ENCODE measurements at places on chromosomes 11 and 22.
A peak's percentile ranks its signal among the peaks of the same experiment; 100 is the strongest.

GRCh38 chr11:27720277-27720830 lies 20.1 kb upstream of the BDNF start:
- DNase-seq = peak; percentile 13

DNA sequence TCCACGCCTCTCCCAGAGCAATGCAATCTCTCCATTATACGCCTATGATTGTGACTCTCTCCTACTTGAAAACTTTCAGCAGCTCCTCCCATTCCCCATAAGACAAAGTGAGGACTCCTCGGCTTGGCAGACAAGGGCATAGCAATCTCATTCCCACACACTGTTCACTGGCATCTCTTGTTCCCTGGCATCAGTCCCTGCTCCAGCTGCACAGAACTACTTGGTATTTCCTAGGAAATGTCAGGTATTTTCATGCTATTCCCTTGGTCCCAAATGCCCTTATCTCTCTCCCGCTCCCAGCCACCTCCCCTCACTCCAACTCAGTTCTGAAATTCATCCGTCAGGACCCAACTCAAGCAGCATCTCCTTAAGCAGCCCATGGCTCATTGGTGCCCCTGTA lies 28.4 kb downstream of the TMPRSS5 start:
- DNase-seq = no peak

DNA sequence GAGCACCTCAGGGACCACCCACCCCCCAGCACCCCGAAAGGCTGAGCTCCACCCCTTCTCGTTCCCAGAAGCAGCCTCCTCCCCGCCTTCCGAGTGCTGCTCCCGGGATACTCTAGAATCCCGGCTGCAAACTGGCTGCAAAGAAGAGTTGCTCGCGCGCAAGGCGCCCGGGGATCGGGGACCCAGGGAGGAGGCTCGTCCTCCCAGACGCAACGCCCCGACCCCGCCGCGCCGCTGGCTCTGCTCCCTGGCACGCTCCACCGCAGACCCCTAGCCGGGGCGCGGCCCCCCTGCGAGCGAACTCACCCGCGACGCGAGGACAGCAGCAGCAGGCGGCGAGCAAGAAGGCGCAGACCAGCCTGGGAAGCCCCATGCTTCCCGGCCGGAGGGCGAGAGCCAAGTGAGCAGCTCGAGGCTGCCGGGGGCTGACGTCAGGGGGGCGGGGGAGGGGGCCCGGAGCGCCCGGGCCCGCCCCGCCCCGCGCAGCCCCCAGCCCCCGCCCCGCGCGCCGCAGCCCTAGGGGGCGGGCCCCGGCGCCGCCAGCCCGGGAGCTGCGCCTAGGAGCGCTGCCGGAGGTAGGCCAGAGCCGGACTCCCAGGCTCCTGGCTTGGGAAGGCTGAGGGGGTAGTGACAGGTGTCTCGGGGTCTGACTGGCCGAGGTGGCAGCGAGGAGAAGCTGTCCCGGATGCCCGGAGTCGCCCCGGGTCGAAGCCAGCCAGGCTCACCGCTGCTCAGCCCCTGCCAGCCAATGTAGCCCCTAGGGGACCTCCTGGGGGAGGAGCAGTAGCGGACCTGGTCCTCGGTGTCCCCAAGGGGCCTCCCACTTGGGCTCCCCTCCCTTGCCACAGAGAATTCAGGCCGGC lies at the start of gene MCAM:
MCAM (minus strand) TSS at position 402 of the 863 bp plus-strand sequence; CDS start at position 373, 29 bp downstream.
- DNase-seq = no peak

- DNase-seq = no peak
Observed at GRCh38 chr11:77468527-77468926, 5.4 kb downstream of the PAK1 start.

GRCh38 chr22:29788339-29789279 lies 21.4 kb downstream of the UQCR10 start:
- DNase-seq = no peak
